ENCODE measurements at places on chromosomes 7 and 10. TPM values are rescaled to one million over a fixed set of nuclear protein-coding genes. Genes with fewer than 3 reads are reported as not detected.

SPDYE16 gene
- total RNA-seq = 0.10 TPM

C10orf105 gene
- total RNA-seq = not detected

ENTPD1 gene
- 0.07 TPM for total RNA-seq

CCDC136 gene
- 2.5 TPM for total RNA-seq

PHYHIPL gene
- 0.53 TPM for total RNA-seq

CFAP46 gene
- total RNA-seq = 1.2 TPM

LIPK gene
- not detected for total RNA-seq

TBC1D12 gene
- total RNA-seq = 6.4 TPM

SPDYE6 gene
- total RNA-seq = not detected

SFRP5 gene
- 2.5 TPM for total RNA-seq

MKX gene
- total RNA-seq = not detected

SYT15B gene
- 3.6 TPM for total RNA-seq

SPDYE2 gene
- not detected for total RNA-seq

UTF1 gene
- not detected for total RNA-seq

JAZF1 gene
- total RNA-seq = 5.7 TPM
